Activated CD4-positive, alpha-beta T cell treated with anti-CD3 and anti-CD28 coated beads for 36 hours (primary cell): ENCODE measurements at places on chromosomes 7 and 10.

DNA sequence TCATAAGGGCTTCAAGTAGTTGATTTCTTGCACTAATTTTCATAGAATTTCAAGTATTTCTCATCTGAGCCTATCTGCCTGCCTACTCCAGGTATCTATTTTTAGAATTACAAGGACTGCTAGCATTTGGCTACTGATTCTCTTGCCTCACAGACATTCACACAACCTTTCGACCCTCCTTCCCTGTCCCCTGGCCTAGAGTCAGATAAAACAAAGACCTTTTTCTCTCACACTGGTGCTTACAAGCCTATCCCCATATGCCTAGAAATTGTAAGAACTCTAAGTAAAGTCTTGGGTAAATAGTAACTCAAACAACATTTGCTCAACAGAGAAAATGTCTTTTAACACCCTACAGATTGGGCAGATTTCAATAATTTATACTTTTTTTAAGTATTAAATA lies 6.3 kb downstream of the GPAM start:
- DNase-seq, result no peak

GRCh38 chr7:30142710-30143109 lies 7.9 kb downstream of the MTURN start:
- DNase-seq, result no peak

- DNase-seq, result no peak
Measured at GRCh38 chr7:150463461-150463860, 13.0 kb downstream of the GIMAP8 start.

DNA sequence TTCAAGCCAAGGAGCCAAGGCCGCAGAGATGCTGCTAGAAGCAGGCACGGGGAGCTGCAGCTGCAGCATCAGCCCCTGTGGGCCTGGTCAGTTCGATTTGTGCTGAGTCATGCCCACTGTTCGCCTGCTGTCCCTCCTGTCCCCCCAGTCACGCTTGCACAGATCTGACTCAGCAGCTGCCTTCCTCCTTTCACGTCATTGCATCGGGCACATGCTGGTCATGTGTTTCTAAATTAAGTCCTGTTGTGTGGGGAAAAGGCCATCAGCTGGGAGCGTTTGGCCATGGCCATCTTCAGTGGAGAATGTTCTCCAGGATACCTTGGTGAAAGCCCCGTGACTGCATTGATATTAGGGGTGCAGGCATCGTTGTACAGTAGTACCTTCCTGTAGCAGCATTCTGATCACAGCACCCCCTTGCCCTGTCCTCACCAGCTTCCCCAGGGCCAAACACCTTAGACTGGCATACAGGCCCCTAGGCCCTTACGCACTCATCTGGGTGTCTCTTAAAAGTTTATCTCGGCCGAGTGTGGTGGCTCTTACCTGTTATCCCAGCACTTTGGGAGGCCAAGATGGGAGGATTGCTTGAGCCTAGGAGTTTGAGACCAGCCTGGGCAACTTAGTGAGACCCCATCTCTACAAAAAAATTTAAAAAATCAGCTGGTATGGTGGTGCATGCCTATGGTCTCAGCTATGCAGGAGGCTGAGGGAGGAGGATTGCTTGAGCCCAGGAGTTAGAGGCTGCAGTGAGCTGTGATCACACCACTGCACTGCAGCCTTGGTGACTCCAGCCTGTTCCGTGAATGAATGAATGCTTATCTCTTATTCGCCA lies 23.2 kb downstream of the POR start:
- DNase-seq, result no peak

DNA sequence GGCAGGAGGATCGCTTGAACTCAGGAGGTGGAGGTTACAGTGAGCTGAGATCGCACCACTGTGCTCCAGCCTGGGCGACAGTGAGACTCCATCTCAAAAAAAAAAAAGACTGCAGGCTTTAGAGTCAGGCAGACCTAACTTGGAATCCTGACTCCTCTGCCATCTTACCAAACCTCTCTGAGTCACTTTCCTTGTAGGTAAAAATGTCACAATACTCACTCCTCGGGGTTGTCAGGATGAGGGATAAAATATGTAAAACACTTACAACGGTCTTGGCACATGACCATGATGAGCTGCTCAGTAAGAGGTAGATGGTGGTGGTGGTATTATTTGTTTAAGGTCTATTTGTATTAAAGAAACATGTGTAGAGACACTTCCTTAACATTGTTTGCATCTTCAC lies 154.1 kb upstream of the PDE1C start:
- DNase-seq, result no peak

- no peak for DNase-seq
Measured at GRCh38 chr7:139901056-139901795, 72.2 kb downstream of the TBXAS1 start.

GRCh38 chr7:127891144-127891543 lies 140.1 kb downstream of the LRRC4 start:
- no peak for DNase-seq

- no peak for DNase-seq
Measured at GRCh38 chr10:2990764-2991163, 76.6 kb upstream of the PFKP start.

DNA sequence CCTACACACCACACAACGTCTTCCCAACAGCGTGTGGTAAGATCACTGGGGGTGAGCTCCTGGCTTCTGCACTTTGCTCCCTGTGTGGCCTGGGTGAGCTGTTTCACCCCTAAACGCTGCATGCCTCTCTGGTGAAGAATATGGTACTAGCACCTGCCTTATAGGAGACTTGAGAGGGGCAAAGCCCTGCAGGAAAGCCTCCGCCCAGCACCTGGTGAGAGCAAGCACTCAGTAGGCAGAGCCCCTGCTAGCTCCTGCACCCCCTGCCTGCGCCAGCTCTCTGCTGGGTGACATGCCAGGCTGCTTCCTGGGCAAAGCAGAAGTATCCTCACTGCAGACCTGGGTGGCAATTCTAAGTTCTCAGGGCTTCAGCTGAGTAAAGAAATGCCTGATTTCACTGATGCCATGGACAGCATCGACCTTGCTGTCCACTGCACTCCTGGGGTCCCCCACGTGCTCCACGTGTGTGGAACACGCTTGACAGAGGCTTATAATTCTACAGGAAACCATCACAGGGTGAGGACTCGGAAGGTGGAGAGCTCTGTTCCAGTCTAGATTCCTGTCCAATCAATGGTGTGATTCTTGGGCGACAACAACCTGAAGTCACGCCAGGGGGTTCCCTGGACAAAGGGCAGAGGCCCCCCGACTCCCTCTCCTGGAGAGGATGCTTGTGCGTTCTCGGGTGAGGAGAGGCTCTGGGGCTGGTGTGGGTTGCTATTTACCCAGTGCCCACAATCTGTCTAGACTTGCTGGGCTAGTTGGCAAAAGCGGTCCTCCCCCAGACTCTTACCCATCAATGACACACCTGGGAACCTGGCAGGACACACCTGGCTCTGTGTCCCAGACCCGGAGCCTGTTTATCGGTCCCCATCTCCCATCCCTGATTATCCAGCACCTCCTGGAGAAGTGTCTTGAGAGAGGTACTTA lies 5.0 kb upstream of the CALML5 start:
- no peak for DNase-seq

GRCh38 chr7:141864765-141865447 lies 23.6 kb upstream of the PRSS37 start:
- no peak for DNase-seq

DNA sequence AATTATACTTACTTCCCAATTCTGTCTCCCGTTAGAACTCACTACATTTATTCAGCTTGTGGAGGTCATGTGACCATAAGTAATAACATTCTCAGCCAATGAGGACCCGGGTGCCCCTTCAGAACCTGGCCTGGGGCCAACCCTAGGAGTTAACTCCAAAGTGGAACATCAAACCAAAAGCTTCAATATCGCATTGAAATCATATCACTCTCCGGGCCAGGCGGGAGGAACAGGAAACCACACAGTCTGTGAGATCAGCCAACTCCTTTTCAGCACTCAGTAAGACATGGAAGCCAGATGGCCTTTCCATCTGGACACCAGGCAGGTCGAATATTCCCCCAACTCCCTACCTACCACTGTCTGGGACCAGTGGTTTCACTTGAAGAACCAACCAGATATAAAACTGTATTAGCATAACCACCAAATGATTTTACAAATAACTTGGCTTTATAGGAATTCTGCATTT lies 5.5 kb downstream of the CREB3L2 start:
- no peak for DNase-seq

GRCh38 chr7:132373879-132374278 lies 202.4 kb downstream of the PLXNA4 start:
- no peak for DNase-seq

DNA sequence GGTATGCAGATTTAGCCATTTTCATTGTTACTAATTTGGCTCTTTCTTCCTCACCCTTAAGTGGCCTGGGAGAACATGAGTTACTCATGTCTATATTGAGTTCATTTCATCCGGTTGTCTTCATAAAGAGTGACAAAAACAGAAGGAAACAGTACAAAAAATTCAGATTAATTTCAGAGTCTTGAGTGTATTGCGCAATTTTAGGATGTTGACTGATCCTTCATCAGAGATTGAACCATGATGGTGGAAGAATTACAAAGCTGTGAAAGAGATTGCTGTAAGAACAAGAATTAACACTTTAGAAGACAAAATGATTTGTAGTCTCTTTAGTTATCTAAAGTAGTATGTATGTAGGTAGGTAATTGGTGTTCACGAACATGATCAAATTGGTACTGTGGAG lies 194.0 kb upstream of the PPP1R3A start:
- no peak for DNase-seq

GRCh38 chr7:2022021-2022409 lies 210.7 kb downstream of the MAD1L1 start:
- no peak for DNase-seq

DNA sequence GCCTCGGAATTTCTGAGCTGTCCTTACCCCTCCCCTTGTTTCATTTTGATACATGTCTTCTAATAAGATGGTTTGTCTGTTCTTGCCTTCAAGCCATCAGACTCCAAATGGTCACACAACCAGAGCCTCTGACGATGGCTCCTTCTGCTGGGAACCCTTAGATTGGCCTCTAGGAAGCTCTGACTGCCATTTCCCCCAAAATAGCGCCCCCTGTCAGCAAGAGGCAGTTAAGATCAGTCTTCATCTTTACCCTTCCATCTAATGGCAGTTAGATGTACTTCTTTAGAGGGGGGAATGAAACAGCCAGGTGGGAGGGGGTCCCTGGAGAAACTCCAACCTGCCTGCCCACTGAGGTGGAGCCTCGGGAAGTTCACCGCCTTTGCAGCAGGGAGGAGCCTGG lies 85.8 kb upstream of the GPR22 start:
- DNase-seq, result peak; percentile 19

GRCh38 chr10:63413429-63413828 lies 52.3 kb downstream of the JMJD1C start:
- DNase-seq, result no peak

- DNase-seq, result no peak
Measured at GRCh38 chr10:3802526-3803265, 17.7 kb upstream of the KLF6 start.

DNA sequence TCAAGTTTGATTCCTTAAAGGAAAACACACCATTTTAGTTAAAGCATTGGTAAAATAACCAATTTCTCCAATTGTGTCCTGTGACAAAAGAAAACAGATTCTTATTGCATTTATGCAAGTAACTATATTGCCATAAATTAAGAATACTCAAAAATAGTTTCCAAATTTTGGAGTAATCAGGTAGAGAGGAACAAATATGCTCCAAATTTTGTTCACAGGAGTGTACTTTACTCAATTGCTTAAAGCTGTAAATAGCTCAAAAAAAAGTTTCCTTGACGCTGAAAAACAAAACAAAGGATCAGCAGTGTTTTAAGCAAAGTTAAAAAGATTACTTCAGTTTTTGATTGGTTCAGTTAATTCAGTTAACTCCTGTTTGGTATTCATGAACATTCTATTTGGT lies 52.2 kb upstream of the INHBA start:
- no peak for DNase-seq

- DNase-seq, result no peak
Measured at GRCh38 chr10:31456468-31456867, 137.5 kb downstream of the ZEB1 start.

DNA sequence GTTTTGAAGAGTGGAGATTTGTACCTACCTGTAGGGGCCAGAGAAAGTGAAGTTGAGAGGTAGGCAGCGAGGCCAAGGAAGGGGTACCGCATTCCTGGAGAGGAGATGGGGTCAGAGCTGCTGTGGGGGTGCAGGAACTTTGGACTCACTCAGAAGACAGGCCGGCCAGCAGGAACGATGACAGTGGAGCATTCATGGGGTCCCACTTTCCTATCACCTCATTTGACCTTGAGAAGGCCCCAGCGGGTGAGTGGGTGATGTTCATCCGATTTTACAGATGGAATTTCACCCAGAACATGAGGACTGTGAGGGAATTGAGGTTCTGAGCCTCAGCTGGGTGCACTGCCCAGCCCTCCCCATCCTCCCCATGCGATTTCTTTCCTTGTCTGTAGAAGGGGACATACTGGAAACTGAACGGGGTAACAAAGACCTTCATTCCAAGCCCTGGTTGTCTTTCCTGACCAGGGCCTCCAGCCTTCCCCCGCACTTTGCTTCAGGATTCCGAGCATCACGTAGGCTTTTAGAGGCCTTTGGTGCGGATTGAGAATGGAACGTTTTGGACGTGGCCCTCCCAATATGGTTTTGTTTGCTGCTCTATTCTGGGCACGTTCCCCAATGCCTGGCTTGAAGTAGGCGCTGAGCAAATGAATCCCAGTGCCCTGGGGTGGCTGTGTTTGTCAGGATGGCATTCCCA lies 87.3 kb downstream of the ADCY1 start:
- DNase-seq, result no peak

GRCh38 chr10:107856047-107856315 lies 691.5 kb upstream of the SORCS1 start:
- no peak for DNase-seq

- DNase-seq, result no peak
Measured at GRCh38 chr7:82286798-82287140, 156.8 kb downstream of the CACNA2D1 start.

- DNase-seq, result peak; percentile 62
Measured at GRCh38 chr7:151311294-151311864, 30.2 kb upstream of the NUB1 start.

DNA sequence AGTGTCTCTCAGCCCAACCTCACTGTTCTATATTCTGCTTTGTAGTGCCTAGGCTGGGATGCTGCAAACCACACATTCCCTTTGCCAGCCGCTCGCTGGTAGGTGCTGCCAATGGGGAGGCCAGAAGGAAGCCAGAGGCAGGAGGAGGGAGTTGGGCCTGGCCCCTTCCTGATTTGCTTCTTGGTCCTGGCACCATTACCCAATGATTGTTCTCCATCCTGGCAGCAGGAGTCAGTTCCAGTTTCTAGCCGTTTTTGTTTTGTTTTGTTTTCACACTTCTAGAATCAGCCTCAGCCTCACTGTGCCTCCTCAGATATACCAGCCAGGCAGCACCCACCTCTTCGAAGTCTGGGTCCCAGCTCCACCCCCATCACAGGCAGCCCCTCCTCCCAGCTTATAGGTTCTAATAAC lies 27.4 kb upstream of the LOXL4 start:
- DNase-seq, result no peak

- DNase-seq, result no peak
Measured at GRCh38 chr7:140557809-140558518, 78.7 kb upstream of the MKRN1 start.
